ENCODE measurements at places on chromosomes 6 and 20.
A peak's percentile ranks its signal among the peaks of the same experiment; 100 is the strongest.

- peak; percentile 14 for DNase-seq
These were observed 15.5 kb downstream of the COL9A3 start for GRCh38 chr20:62832212-62832922.

- no peak for DNase-seq
These were observed 9.5 kb upstream of the PARD6B start for GRCh38 chr20:50721881-50722281.

DNA sequence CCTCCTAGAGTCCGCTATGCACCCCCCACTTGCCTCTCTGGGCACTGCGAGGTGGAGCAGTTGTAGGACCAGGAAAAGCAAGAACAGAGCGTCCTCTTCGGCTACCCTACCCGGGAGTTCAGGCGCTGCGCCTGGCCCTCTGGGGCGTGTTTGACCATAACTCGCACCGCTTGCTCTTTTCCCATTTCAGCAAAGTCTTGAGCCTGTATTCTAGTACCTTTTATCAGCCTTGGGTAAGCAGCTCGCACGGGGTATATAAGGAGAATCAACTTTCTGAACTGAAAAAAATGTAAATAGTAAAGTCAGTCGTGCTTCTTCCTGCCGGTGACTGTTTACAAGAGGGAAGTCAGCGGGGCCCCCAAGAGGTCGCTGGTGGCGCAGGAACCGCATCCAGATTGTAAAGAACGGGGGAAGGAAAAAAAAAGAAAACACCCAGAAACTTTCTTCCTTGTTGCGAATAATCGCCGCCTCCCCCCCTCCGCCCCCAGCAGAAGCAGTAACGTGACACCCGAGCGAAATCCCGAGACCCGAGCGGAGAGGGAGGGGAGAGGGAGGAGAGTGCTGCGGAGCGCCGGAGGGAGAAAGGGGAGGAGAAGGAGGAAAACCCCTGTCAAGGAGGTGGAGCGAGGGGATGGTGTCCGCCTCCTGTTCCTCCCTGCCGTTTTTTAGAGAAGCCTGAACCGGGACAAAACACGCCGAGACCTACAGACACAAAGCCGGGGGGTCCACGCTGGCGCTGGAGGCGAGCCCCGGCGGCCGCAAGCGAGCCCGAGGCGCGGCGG, at the start of gene UST:
Gene UST (plus strand): TSS at position 668 of the 782 bp plus-strand sequence. CDS start 401 bp downstream, outside the sequence.
- DNase-seq: peak; percentile 74

DNA sequence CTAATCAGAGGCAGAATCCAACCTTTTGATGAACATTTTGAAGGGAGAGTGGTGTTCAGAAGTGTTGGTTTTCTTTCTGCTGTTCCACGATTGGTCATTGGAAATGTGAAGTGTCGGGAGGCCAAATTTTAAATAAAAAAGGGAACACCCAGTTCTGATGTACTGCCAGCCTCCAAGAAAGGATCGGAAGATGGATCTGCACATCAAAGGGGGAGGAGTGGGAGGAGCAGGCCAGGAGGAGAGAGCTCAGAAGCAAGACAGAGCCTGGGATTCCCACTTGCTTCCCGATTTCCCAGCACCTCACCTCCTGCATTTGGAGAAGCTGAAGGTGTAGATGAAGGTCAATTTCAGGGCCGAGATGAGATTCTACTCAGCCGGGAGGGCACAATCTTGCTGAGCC, 55.9 kb upstream of the NAA20 start:
- no peak for DNase-seq
